ENCODE measurements at places on chromosomes 12 and 14.
A peak's percentile ranks its signal among the peaks of the same experiment; 100 is the strongest.

DNA sequence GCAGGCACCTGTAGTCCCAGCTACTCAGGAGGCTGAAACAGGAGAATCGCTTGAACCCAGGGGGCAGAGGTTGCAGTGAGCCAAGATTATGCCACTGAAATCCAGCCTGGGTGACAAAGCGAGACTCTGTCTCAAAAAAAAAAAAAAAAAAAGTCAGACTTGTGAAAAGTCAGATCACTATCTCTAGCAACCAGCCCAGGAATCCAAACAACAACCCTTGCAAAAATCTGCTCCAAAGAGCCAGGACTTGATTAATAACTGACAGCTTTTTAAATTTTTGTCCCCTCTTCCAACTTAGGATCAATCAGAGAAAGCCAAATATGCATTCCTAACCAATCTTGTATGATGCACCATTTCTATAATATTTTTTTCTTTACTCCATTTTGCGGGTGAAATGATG is 7.7 kb upstream of the NFATC4 start:
- DNase-seq: no peak

GRCh38 chr12:3164454-3165077 is 87.4 kb downstream of the TSPAN9 start:
- DNase-seq: no peak

- DNase-seq: peak; percentile 9
These were observed 105.0 kb downstream of the CMKLR1 start for GRCh38 chr12:108234158-108234557.

DNA sequence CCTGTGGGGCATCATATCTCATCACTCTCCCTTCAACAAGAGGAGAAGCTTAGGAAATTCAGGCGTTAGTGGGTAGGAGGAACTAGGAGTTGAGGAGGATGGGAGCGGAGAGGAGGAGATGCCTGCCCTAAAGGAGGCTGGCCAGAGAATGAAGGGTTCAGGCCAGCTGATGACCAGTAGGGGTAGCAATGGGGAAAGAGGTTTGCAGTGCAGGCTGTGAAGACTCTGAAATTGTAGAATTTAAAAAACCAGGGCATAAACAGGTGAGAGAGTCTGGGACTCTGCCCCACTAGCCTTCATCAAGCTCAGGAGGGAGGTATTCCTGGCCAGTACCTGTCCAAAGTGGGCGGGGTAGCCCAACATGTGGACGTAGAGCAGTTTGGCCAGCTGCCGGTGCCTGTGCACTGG is 809 bp downstream of the AP1G2 start:
- peak; percentile 22 for DNase-seq

DNA sequence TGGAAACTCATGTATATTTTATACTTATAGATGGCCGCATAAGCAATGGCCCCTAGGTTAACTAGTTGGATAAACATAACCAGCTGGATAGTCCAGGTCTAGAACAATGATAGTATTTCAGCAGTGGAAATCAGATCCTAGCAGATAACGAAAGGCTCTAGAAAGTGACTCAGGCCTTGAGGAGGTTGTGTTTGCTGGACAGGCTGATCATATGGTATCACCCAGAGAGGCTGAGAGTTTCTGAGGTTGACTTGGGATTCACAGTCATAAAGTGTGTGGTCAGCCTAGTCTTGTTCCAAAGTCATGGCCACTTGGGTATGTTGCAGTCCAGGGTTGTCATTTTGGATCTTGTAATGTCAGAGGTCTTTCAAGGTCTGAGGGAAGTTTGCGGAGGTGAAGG is 16.8 kb downstream of the FLVCR2 start:
- no peak for DNase-seq

DNA sequence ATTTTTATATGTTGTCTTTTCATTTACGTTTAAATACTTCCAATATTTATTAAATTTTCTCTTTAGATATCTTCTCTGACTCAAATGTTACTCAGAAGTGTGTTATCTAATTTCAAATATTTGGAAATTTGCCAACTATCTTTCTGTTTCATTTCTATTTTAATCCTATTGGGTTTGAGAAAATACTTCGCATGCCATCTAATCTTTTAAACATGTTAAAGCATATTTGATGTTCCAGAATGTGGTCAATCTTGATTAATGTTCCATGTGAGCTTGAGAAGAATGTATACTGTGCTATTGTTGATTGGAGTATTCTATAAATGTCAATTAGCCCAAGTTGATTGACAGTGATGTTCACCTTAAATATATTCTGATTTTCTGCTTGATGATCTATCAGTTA is 11.9 kb upstream of the DCN start:
- DNase-seq: peak; percentile 33

- DNase-seq: no peak
These were observed 492.2 kb downstream of the FLRT2 start for GRCh38 chr14:86022031-86022629.

DNA sequence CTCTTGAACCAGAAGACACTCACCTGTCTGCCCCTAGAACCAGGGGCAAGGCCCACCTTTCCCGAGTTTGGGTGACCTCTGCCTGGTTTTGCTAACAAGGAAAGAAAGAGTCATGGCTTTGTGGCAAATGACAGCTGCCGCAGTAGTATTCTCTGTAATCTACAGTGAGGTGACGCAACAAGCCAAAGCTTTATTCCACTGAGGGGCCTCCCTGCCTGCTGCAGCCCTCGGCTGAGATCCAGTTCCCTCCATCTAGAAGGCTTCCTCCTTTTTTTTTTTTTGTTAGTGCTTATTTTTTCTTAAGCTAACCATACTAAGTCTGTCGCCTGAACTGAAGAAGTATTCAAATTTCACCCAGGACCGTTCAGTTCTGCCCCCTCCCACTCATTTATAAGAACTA is 142.3 kb upstream of the TMCC3 start:
- no peak for DNase-seq

- DNase-seq: peak; percentile 37
These were observed 29.0 kb downstream of the PEBP1 start for GRCh38 chr12:118164798-118165486.

DNA sequence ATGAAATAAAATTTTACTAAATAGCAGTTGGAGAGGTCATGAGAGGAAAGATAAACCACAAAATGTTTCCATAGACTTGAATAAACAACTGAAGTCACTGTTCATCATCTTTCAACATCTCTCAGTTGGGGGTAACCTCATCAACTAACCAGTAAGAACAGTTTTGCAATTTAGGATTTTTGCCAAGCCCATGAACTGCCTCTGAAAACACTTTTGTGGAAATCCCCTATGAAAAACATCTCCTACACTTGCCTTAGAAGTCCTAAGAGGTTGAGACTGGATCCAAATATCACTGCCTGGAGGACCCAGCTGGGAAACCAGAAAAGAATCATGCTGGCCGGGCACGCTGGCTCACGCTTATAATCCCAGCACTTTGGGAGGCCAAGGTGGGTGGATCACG is 273.1 kb downstream of the C12orf50 start:
- peak; percentile 99 for DNase-seq

DNA sequence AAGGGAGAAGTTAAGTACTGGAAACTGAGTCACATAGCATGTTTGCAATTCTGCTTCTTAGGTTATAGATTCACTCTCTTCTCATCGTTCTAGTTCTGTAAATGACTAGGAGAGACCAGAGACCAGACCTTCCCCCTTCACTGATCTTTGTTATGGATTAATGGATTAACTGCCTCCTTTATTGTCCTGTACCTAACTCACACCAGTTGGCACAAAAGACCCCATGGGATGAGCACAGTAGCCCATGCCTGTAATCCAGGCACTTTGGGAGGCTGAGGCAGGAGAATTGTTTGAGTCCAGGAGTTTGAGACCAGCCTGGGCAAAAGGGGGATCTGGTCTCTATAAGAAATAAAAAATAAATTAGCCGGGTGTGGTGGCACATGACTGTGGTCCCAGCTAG is 20.8 kb downstream of the BCAT1 start:
- no peak for DNase-seq

GRCh38 chr12:124430491-124430890 is 135.6 kb downstream of the RFLNA start:
- DNase-seq: no peak

- peak; percentile 47 for DNase-seq
These were observed 34.6 kb upstream of the NID2 start for GRCh38 chr14:52103416-52103815.

GRCh38 chr12:74551291-74551690 is 13.7 kb downstream of the ATXN7L3B start:
- DNase-seq: no peak

- no peak for DNase-seq
These were observed 1.5 kb upstream of the HCAR1 start for GRCh38 chr12:122732170-122732569.

DNA sequence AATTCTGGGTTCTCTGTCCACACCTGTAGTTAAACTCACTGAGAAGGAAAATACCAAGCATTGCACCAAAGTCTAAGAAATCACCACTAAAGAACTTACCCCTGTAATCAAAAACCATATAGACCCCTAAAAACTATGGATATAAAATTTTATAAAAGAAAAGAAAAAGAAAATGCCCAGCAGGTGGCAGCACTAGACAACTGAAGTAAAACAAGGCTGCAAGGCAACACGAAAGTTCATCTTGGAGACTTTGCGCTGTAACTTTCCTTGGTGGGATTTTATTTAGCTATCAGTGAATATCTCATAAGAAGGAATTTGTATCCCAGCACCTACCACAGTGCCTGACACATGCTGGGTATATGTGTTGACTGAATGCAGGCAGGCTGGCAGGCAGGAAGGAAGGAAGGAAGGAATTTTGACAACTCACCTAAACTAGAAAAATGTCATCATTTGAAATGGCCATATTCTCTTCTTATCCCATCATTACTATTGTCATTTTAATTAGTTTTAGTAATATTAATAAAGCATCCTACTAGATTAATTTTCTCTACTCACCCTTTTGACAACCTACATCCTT is 68.2 kb upstream of the ETV6 start:
- peak; percentile 74 for DNase-seq

- DNase-seq: no peak
These were observed 18.3 kb downstream of the TRIP11 start for GRCh38 chr14:92021523-92021922.
